ENCODE measurements at places on chromosomes 2 and 18. TPM values are rescaled to one million over a fixed set of nuclear protein-coding genes. Genes with fewer than 3 reads are reported as not detected.

DNA sequence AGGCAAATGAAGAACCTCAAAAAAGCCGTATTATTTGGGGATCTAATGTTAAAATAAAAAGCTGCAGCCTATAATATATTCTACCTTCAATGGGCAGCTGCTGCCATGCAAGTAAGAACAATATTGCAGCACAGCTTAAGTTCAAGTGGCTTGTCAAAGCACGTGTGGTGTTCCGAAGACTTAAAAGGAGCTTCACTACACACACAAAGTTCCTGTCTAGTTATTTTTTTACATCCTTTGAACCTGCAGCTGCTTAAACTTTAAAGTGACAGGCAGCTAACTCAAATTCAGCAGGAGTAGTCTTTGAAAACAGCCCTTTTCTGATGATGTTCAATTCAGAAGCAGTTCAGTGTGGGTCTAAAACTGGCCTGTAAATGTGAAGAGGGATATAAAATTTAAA lies 85.8 kb upstream of the XIRP2 start:
- DNase-seq, result no peak

- no peak for DNase-seq
Observed at GRCh38 chr2:64655018-64655664, 1.4 kb upstream of the SERTAD2 start.

Gene NT5DC4
- total RNA-seq, result not detected

DNA sequence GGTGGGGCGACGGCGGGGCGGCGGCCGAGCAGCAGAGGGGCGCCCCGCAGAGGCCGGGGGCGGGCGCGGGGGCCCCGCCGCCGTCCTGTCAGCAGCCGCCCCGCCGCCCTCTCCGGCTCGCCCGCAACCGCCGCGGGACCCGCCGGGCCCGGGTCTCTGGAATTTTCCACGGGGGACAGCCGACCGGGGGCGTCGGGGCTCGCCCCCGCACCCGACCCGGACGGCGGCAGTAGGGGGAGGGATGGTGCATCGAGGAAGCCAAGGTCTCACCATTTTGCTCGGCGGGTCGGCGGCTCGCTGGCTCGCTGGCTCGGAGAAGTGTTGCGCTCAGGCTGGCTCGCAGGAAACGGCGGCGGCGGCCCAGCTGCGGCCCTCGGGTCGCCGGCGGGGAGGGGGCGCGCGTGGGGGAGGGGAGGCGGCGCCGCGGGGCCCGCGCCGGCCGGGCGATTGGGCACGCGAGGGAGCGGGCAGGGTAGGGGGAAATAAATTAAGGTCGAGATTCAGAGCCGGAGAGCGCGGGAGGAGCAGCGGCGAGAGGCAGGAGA lies 405 bp downstream of the PPP3R1 start:
- DNase-seq, result peak; percentile 33

Gene SCYGR8
- total RNA-seq, result not detected

Gene ALPI
- total RNA-seq, result not detected

GRCh38 chr2:238988105-238988504 lies 140.2 kb downstream of the TWIST2 start:
- DNase-seq, result no peak

Gene TMEM169
- not detected for total RNA-seq
